RWPE1 (cell line): ENCODE measurements at places on chromosomes 1 and 21.
A peak's percentile ranks its signal among the peaks of the same experiment; 100 is the strongest.

DNA sequence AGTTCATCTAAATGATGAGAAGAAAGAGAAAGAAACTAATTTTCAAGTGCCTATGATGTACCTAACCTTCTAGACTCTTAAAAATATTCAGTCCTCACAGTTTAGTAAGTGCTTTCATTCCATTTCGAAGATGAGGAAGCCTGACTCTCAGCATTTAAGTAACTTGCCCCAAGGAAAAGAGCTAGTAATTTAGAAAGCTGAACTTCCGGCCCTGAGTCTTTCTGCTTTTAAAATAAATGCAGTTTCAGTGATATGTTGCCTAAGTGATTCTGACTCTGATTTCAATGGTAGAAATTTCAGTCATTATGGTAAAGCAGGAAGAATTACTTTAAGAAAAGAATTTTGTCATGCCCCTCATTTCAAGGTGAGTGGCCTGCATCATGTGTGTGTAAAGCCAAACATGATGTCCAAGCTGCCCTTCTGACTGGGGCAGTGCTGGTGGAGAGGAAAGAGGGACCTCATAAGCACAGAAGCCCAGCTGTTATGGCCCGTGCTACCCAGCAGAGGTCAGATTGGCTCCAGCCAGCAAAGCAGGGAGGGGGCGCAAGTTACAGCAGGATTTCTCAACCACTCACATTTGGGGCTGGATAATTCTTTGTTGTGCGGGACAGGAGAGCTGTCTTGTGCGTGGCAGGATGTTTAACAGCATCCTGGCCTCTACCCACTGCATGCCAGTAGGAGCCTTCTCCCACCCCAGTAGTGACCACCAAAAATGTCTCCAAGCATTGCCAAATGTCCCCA, 10.7 kb downstream of the ATP1A4 start:
- no peak for DNase-seq

DNA sequence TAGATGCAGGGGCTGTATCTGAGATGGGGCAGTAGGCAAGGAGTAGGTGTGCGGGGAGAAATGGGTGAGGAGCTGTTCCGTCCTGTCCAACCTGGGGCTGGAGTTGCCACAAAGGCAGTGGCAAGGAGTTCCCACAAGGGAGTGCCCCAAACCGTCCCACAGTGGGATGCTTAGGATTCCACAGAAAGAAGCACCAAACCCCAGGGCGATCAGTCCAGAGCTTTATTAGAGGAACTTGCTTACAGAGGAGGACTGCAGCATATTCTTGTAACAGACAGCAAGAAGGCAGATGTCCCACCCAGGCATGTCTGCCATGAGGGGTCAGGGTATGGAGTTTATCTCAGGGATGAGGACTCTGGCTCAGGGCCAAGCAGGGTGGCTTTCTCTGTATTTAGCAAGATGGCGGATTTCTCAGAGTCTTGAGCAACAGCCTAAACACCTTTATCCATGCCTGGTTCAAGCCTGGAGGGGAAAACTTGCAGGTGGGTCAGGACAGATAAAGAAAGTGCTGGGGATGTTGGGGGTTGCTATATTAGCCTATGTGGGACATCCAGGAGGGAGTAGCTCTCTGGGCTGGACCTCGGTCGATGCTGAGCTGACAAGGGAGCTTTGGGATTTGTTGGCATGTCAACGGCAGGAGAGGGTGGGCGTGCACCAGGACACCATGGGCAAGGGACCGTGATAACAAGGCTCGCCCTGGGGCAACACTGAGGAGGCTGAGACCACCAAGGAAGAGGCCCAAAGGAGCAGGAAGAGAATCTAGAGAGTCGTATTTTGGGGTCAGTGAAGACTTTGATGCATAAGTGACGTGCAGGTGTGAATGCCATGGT, 32.8 kb downstream of the OBSCN start:
- no peak for DNase-seq

DNA sequence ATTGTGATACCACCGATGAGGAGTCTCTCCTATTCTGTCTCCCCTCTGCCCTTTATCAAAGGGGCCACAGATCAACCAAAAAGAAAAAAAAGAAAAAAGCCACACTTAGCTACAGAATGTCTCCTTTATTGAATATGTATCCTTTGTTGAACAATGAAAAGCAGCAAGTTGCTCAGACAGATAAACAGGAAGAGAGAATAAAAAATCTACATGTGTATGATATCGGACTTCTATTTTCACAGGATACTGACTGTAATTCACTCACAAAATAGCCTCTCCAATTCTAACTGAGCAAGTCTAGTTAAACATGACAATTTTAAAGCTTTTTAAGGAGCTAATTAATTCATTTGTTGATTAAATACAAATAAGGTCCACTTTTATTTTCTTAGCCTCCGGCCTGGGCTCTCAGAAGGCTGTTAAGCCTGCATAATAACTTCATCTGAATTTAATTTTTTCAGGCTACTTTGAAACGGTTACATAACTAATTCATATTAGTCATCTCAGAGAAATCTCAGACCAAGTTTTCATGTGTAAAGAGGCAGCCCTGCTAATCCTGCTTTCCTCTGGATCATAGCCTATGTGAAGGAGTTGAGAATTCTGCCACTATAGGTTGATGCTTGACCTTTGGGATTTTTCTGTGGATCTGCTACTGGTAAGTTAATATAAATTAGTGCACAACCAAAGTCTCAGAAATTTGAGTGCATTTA, 304.1 kb upstream of the NR5A2 start:
- DNase-seq, result peak; percentile 66

DNA sequence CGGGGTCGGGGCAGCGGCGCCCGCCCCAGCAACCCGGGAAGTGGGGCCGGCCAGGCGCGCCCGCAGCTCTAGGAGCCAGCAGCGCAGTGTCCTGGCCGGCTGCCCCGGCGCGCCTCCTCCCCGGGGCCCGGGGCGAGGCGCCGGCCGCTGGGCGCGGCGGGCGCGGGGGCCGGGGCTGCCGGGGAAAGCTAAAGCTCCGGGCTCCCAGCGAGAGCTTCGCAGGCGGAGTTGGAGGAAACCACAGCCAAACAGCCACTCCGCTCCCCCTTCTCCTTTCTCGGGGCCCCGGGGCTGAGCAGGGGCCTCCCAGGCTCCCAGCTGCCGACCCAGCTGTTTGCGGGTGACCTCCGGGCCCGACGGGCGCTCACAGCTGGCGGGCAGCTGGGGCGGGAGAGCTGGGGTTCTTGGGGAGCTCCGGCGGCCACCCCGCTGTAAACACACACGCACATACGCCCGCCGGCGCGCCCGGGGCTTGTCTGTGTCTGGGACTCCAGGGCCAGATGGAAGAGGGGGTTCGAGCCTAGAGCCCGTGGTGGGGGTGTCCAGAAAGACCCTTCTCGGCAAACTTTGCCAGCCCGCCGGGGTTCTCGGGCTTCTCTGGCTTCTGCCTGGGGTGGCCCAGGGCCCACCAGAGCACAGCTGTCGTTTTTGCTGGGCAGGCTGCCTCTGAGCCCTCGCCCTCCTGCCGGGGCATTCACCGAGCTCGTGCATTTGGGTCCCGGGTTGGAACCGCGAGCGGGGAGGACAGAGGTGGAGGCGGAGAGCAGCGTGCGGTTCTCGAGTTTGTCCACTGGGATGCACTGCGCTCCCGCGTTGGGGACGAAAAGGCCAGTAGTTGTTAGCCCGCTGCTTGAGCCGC, 1.5 kb downstream of the AJAP1 start:
- peak; percentile 76 for DNase-seq

- no peak for DNase-seq
Measured at GRCh38 chr1:179195376-179195775, 34.1 kb downstream of the ABL2 start.

GRCh38 chr1:42735056-42735455, 5.0 kb downstream of the CLDN19 start:
- DNase-seq, result no peak
